ENCODE measurements at places on chromosomes 7 and 10. TPM values are rescaled to one million over a fixed set of nuclear protein-coding genes. Genes with fewer than 3 reads are reported as not detected.

Gene MRLN
- total RNA-seq = not detected

Gene CHAT
- not detected for total RNA-seq

Gene AS3MT
- total RNA-seq = 5.3 TPM

Gene ZKSCAN5
- 11.3 TPM for total RNA-seq

Gene CAMK2B
- total RNA-seq = not detected

Gene TES
- total RNA-seq = 65.9 TPM

Gene ARHGEF35
- total RNA-seq = 0.59 TPM

Gene CFTR
- total RNA-seq = not detected

Gene SLC13A4
- total RNA-seq = 0.05 TPM

Gene KMT2C
- 43.4 TPM for total RNA-seq

Gene TMEM270
- not detected for total RNA-seq

Gene LRRC72
- not detected for total RNA-seq

Gene TAC1
- not detected for total RNA-seq
